Breast epithelium (tissue), 4 donors: ENCODE measurements at places on chromosomes 2 and 18. TPM values are rescaled to one million over a fixed set of nuclear protein-coding genes. Genes with fewer than 3 reads are reported as not detected.

DNA sequence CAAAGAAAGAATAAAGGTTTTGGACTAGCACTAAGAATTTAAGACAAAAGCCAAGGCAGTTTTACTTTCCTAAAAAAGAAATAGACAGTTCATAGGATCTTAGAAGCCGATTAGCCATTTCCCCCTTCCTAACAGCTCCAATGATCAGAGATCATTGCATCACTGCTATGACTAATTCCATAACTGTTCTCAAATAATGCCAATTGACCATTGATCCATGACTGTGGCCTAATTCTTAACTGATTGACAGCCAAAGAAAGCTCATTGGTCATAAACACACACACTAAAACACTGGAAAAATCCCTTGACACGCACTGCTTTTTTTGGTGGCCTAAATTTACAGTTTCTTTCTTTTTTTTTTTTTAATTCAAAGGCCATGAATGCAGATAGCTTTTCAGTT, 345.0 kb upstream of the ACVR2A start:
- H3K27ac ChIP-seq: no peak overlapping the region
- no peaks in the 10 kb centered on the region for H3K4me1 ChIP-seq
- no peak for DNase-seq
- no peak overlapping the region for H3K4me3 ChIP-seq
- H3K27me3 ChIP-seq: no peaks in the 10 kb centered on the region

DNA sequence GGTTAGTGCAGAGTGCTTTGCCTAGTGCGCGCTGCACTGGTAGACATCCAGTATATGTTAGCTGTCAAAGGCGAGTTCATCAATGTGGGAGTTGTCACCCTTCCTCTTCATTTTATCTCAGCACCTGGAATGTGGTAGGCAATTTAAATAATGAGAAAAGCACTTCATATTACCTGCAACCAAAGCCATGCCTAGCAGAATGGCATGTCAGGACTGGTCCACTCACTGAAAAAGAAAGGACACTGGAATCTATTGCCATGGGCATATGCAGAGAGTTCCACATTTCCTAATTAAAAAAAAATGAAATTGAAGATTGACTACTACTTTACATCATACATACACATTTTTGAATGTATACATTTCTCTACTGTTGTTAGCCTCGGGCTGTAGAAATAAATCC, 139.6 kb downstream of the PAX3 start:
- H3K4me1 ChIP-seq: no peaks in the 10 kb centered on the region
- H3K4me3 ChIP-seq: no peak overlapping the region
- H3K27ac ChIP-seq: no peak overlapping the region
- no peaks in the 10 kb centered on the region for H3K27me3 ChIP-seq

DNA sequence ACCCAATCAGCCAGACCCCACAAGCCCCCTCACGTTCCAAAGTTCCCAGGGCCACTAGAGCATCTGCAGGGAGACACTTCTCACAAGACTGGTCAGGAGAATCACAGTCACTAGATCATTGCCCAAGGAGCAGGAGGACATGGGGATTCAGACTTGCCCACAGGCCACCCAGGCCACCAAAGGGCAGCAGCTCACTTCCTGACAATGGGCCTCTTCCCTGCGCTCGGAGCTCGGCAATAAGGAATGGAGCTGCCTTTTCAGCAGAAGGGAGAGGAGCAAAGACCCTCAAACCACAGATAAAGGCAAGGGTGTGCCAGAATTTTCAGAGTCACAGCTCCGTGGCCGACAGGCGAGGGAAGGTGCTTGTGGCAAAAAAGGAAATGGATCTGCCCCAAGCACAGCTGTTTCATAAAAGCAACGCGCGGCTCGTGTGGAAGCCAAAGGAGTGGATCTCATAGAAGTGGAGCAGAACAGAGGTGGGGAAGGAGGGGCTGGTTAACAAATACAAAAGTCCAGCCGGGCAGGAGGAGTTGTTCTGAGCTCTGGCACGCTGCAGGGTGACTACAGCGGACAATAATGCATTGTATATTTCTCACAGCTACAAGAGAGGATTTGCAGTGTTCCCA, 72.1 kb downstream of the EDAR start:
- H3K36me3 ChIP-seq: no peaks in the 10 kb centered on the region
- peak; percentile 17 for DNase-seq
- no peaks in the 10 kb centered on the region for H3K4me1 ChIP-seq
- H3K27me3 ChIP-seq: no peaks in the 10 kb centered on the region

- no peaks in the 10 kb centered on the region for H3K36me3 ChIP-seq
- H3K4me3 ChIP-seq: no peak overlapping the region
- no peaks in the 10 kb centered on the region for H3K4me1 ChIP-seq
- no peak for DNase-seq
- no peak overlapping the region for H3K27ac ChIP-seq
These were observed 90.8 kb upstream of the MEIS1 start for GRCh38 chr2:66344087-66344663.

GRCh38 chr2:85421260-85422071, 3.0 kb downstream of the SH2D6 start:
- no peaks in the 10 kb centered on the region for H3K27me3 ChIP-seq
- peak overlapping the region; percentile 48 for H3K4me3 ChIP-seq
- no peaks in the 10 kb centered on the region for H3K36me3 ChIP-seq
- H3K27ac ChIP-seq: peak overlapping the region; percentile 99
- no peaks in the 10 kb centered on the region for H3K4me1 ChIP-seq

DNA sequence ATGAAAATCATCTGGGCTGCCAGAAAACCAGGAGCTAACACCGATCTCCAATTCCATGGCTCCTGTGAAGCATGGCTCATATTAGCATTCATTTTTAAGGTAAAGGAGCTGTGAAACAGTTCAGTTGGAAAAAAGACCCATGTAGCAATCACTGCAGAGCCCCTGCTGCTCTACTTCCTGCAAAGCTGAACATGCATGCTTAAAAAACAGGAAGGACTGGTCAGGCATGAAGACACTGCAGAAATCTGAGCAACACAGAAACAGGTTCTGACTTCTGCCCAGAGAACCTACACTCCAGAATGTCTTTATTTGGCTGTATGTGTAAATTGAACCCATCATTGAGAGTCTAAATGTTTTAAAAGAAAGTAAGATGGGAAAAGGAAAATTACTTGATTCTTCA, 950.6 kb downstream of the DCDC2C start:
- no peaks in the 10 kb centered on the region for H3K4me1 ChIP-seq
- H3K4me3 ChIP-seq: no peak overlapping the region
- DNase-seq: no peak
- no peaks in the 10 kb centered on the region for H3K27me3 ChIP-seq
- no peaks in the 10 kb centered on the region for H3K36me3 ChIP-seq

Gene RAX
- total RNA-seq: not detected

Gene BMP10
- total RNA-seq: not detected

Gene UGT1A6
- total RNA-seq: not detected

Gene EML6
- 1.9 TPM for total RNA-seq

Gene HOXD1
- total RNA-seq: 0.15 TPM
